Fibroblast of skin of scalp (primary cell): ENCODE measurements at places on chromosomes 11 and 22.

DNA sequence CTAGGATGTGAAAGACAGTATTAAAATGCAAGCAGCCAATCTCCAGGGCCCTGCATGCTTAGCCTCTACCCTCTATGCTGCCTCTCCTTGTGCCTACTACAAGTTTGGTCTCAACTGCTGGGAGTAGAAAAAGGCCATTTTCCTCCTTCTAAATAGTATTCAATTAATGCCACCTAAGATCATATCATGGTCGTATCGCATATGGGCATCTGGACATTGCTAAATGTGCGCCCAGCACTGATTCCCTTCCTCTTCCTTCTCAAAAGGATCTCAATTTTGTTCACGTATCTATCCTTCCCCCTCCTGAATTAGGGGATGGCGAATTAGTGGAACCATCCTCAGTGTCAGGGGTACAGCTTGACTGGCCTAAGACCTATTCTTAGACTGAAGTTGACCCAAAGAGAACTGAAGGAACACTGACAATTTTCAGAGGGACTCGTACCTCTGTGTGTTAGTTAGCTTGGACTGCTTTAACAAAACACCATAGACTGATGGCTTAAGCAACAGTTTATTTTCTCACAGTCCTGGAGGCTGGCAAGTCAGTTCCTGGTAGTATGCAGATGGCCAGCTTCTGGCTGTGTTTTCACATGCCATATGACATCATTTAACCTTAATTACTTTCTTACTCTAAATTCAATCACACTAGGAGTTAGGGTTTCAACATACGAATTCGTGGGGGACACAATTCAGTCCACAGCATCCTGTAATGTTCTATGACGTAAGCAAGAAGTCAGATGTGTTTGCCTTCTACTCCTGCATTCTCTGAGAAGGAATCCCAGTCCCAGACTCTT, 8.5 kb upstream of the NUP50 start:
- no peak for DNase-seq

DNA sequence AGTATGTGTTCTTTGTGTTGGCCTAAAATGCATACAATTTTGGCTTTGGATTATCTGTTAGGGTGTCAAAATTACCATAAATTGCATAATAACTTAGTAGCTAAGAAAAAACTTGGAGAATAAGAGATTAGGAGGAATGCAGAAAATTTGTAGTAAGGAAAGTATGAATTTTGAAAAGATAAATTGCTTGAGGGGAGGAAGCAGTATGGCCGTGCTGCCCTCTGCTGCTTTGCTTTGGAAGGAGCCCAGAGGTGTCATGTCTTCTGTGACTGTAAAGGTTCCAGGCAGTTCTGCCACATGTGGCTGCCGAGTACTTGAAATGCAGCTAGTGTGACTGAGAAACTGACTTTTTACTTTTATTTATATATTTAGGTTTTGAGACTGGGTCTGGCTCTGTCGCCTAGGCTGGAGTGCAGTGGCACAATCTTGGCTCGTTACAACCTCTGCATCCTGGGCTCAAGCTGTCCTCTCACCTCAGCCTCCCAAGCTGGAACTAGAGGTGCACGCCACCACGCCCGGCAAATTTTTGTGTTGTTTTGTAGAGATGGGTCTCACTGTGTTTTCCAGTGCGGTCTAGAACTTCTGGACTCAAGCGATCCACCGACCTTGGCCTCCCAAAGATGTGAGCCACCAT, 1.8 kb downstream of the ADSL start:
- DNase-seq: peak; percentile 63

DNA sequence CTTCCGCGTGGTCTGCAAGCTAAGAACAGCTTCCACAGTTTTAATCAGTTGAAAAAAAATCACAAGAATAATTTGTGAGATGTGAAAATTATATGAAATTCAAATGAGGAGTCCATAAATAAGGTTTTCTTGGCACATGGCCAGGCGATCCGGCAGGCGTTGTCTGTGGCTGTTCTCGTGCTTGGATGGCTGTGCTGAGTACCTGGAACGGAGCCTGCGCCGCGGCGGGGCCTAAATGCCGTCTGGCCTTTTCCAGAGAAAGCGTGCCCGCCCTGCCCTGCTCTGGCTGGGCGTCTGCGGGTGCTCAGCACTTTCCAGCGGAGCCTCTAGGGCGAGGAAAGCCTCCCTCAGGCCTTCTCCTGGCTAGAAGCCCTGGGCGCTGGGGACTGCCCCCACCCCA, 41.8 kb downstream of the OSBPL5 start:
- DNase-seq: no peak

DNA sequence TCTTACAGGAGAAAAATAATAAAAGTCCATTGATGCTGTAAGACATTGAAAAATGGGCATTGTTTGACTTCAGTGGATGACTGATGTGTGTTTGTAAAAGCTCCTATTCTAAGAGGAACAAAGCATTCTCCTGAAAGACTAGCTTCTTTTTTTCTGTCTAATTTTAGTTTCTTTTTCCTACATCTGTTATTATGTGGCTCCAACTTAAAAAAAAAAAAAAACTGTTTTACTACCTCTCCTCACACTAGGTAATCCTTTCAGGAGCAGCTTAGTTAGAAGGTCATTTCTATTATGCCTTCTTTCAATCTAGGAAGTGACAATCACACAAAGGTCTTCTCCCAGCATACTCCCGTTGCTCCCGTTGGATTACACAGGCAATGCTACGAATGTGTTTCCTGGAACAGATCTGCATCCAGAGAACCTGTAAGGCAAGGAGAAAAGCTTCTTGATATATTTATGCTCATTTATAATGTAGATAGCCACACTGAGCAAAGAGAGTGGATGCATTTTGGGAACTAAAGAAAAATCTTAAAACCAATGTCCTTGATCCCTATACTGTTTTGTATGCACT, 595.1 kb upstream of the CCDC179 start:
- DNase-seq: no peak

- DNase-seq: no peak
Measured at GRCh38 chr11:68948935-68949334, 31.9 kb downstream of the MRGPRD start.

DNA sequence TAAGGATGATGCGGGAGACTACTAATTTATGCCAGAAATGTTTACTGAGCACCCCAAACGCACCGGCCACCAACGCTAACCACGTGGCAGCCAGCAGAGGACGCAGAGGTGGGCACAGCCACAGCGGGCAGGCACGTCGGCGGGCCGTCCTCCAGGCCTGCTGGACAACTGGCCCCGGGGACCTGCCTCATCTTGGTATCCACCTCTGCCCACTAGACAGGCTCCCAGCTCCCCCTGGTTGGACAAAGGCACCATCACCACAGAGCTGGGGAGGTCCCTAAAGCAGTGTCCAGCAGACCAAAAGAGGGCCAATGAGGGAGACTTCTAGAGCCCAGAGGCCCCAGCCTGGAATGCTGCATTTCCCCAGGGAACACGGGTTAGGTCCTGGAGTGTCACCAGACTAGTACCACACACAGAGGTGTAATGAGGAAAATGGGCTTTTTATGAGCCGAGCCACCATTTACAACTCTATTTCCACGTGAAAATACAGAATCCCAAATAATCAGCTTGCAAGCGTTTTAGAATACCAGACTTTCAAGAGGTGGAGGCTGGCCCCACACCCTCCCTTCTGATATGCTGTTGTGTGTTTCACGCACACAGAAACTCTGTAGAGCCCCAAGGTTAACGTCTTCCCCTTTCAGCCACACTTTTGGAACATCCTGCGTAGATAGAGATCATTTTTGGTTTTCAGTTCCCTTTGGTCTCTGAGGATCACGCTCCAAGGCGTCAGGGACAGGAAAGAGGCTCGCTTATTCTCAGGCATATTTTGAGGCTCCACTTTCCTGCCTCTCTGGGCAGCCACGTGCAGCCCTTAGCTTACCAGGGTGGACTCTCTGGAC, 23.7 kb upstream of the BID start:
- DNase-seq: no peak

DNA sequence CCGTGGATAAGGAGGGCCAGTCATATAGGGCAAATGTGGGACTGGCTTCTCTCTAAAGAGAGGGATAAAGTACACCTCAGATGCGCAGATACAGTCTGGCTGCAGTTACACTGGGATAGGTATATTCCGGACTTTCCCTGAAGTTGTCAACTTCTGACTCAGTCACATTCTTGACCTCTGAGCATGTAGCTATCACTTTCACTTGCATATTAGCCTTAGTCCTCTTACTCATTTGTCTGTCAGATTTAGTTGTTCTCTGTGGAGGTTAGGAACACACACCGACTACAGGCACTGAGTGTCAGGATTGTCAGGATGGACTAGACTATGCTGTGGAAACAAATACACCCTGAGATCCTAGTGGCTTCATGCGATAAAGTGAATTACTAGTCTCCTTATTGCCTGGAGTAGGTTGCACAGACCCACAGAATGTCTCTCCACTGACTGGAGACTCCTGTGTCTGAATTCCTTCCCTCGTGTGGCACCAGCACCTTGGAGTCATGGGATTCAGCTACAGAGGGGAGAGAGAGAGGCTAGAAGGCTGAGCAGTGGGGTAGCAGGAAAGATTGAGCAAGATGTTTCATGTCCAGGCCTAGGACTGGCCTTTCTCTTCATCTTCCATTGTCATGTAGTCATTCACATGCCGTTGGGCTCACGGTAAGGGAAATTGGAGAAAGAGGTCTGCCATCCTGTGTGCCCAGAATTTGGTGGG, 654.3 kb downstream of the NTM start:
- DNase-seq: peak; percentile 73

DNA sequence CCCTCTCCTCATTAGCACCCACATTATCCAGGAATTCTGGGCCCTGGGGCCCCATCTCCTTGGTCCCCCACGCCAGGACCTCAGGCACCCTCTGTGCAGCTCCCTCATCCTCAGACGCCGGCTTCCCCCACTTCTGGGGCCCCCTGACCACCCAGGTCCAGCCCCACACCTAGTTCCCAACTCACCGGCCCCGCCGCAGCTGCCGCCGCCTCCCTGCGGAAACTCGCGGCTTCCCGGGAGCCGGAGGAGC, at the start of gene PCSK7:
Gene PCSK7 (minus strand): TSS at position 232 of the 250 bp plus-strand sequence. CDS start 2,229 bp downstream, outside the sequence.
- DNase-seq: no peak

DNA sequence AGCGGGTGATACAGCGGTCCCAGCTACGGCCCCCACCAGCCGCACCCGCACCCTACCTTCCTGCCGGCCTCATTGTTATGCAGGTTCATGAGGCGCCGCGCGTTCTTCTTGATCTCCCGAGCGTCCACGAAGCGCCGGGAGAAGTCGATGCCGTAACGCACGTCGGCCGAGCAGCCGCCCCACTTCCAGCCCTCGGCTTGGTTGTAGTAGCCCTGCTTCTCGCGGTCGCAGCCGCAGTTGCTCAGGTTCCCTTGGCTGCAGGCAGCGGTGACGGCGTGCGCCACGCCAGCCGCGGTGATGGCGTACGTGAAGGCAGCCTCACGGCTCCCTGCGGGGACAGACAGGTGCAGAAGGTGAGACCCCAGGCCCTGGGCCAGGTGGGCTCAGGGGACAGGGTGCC, 45.9 kb downstream of the WNT7B start:
- DNase-seq: no peak

- DNase-seq: peak; percentile 87
Measured at GRCh38 chr11:103798026-103798425, 238.4 kb upstream of the DDI1 start.

DNA sequence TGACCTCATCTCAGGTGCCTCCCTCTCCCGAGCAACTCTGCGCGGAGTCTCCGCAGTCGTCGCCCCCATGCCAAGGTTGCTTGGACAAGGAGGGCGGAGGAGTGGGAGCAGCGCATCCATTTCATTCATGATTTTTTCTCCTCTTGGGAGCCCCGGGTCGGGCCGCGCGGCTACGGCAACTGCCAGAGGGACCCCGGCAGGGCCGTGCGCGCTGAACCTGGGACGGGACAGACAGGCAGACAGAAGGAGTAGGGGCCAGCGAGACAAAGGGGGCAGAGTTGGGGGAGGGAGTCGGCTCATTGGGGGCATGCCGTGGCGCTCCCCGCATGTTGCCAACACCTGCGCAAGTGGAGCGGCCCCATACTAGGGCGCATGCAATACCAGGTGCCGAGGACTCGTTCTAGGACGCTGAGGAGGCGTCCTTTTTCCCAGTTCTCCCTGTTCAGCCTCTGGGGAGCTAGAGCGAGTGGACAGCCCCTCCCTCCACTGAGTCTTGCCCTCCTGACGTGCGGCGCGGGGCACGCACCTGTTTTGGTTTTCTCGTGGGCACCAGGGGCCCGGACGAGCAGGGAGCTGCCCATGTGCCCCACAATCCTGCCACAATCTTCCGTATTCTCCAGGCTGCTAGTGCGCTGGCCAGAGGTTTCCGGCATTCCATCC, 501 bp upstream of the PTPN5 start:
- DNase-seq: no peak

DNA sequence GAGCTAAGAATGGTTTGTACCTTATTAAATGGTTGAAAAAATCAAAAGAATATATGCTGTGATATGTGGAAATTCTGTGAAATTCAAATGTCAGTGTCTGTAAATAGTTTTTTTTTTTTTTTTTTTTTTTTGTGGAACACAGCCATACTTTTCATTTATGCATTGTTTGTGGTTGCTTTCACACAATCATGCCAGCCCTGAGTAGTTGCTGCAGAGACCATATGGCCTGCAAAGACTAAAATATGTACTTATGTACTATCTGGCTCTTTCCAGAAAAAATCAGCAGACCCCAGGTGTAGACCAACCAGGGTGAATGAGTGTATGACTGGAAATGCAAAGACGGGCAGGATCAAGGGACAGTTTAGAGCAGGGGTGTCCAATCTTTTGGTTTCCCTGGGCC, 98.3 kb downstream of the PTPRJ start:
- peak; percentile 26 for DNase-seq

DNA sequence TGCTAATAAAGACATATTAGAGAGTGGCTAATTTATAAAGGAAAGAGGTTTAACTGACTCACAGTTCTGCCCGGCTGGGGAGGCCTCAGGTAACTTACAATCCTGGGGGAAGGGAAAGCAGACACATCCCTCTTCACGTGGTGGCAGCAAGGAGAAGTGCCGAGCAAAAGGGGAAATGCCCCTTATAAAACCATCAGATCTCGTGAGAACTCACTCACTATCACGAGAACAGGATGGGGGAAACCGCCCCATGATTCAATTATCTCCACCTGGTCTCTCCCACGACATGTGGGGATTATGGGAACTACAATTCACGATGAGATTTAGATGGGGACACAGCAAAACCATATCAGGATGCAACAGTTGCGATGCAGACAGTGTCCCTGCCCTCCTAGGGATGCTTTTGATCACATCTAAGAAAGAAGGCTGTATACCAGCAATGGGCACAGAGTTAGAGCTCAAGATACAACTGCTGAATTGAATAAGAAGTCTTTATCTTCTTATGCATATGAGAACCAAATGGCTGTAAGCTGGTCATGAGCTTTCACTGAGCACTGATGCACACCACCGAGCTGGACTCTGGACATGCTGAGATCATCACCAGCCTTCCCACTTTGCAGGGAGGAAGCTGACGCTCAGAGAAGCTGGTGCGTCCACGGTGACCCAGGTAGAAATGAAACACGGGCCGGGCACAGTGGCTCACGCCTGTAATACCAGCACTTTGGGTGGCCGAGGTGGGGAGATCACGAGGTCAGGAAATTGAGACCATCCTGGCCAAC, 255.2 kb downstream of the MN1 start:
- DNase-seq: no peak

DNA sequence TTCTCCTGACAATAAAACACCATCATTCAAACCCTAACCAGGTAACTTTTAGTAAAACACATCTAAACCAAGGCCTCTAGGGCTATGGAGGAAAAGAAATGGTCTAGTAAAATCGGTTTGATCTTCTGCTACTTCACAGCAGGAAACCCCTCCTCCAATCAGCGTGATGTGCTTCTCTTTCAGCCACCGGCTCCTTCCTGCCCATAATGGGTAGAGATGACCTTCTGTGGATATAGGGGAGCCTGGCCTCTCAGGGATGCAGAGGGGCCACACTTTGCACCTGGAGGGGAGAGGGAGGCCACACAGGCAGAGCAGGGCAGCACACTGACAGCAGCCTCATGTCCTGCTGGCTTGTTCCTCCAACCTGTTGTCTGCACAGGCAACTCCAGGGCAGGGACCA, 6.9 kb downstream of the EHD1 start:
- no peak for DNase-seq

- no peak for DNase-seq
Measured at GRCh38 chr11:272195-272930, 5.8 kb upstream of the NLRP6 start.
